Stimulated activated CD4-positive, alpha-beta T cell treated with anti-CD3 and anti-CD28 coated beads, TNF-alpha, amount 100 ng/mL, for 1 hour (primary cell): ENCODE measurements at places on chromosomes 3 and 15.

DNA sequence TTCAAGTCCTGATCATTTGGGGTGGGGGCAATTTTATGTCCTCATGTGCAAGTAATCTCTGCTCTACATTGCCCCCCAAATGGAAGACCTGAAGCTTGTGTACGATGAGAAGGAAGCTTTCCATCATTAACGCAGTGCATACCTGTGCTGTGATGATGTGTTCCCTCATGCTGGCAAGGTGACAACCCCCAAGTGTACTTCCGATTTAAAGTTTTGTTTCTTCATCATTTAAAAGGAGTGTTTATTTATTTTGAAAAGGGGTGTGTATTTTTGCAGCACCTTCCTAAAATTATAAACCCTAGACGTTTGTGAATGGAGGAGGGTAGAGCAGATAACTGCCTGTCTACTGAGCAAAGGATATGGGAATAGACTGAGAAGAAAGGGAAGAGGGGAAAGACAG, 45.3 kb downstream of the C2CD4A start:
- no peak for DNase-seq

GRCh38 chr3:119400466-119400865, 62.9 kb downstream of the TMEM39A start:
- DNase-seq, result no peak

- DNase-seq, result no peak
Observed at GRCh38 chr3:134918441-134918840, 123.4 kb downstream of the EPHB1 start.

DNA sequence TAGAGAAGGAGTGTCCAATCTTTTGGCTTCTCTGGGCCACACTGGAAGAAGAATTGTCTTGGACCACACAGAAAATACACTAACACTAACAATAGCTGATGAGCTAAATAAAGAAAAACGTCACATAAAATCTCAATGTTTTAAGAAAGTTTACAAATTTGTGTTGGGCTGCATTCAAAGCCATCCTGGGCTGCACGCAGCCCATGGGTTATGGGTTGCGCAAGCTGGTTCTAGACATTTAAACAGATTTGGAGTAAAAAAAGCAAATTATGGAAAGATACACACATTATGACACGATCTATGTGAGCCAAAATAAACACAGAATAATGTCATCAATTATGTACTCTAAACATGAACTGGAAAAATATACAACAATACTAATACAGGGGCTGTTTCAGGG, 703.3 kb upstream of the LMCD1 start:
- no peak for DNase-seq

GRCh38 chr3:140715035-140715434, 37.2 kb downstream of the TRIM42 start:
- DNase-seq, result no peak

- no peak for DNase-seq
Observed at GRCh38 chr15:70495991-70496599, 267.3 kb downstream of the UACA start.

- DNase-seq, result no peak
Observed at GRCh38 chr3:48451270-48451669, 4.7 kb downstream of the ATRIP start.

DNA sequence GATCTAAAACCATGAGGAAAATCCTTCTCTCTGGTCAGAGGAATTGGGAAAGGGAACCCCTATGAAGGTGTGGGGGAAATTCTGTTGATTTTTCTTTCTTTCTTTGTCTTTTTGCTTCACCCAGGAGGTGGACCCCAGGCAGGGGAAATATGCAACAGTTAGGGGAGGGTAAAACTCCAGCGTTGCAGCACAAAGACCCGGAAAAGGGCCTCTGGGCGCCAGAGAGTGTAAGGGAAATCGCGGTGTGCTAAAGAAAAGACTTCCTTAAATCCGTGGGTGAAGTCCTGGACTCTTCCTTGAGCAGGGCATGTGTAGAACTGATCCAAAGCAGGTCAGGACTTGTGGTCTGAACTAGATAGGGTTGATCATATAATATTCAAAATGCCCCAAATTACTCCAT, 11.1 kb upstream of the TBC1D21 start:
- no peak for DNase-seq

DNA sequence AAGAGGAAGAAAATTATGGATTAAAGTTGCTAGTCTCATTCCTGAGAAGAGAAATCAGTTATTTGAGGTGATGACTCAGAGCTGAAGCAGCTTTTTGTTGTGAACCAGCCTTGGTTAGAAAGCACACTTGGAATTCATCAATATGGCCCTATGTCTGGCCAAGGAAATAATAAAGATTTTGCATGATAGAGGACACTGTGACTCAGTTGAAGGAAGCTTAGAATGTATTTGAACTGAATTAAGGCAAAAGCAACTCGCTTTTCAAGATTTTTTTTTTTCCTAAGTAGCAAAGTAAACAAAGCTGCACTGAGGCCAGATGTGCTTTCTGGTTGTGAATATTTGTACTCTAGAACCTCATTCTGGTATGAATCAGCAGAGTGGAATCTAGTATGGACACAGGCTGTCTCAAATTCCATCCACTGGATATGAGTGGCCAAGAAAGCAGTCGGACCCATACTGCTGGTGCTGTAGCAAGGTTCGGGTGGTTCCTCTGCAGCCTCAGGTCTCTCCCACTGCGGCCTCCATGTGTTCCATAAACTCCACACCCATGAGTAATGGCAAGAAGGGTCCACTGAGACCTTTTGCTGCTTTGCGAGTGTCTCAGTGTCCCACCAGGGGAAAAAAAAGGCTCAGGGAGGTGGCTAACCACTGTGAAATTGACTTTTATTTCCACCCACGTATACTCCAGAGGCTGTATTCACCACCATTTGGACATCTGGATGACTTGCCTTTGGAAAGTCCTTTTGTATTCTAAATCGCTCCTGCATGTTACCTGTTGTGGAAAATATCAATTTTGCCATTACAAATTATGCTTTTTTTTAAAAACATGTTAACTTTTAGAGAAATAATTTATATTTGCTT, 53.1 kb downstream of the TGFBR2 start:
- DNase-seq, result no peak

- DNase-seq, result no peak
Observed at GRCh38 chr15:34679291-34679690, 75.5 kb downstream of the GJD2 start.

DNA sequence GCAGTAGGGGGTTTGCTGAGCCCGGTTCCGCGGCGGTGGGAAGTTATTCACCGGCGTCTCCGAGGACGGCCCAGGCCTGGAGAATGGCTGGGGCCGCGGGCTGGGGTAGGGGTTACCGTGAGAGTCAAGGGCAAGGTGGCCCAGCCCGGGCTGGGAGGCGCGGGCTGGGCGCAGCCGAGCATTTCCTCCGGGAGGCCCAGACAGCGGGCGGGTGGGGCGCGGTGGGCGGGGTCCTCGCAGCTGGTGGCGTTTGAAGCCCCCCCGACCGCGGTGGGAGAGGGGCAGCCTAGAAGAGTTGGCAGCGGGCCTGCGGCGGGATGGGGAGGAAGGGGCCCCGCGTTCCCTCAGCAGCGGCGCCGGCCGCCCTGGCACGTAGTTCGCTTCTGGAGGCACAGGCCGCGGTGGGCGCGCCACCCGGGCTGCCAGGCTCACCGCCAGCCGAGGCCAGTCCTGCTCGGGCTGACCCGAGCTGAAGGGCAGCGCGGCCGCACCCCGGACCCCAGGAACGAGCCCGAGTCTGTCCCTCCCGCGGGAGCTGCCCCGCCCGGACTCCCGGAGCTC, 960 bp upstream of the KLF13 start:
- DNase-seq, result no peak

GRCh38 chr15:63040509-63040908, 2.0 kb upstream of the TPM1 start:
- DNase-seq, result no peak

DNA sequence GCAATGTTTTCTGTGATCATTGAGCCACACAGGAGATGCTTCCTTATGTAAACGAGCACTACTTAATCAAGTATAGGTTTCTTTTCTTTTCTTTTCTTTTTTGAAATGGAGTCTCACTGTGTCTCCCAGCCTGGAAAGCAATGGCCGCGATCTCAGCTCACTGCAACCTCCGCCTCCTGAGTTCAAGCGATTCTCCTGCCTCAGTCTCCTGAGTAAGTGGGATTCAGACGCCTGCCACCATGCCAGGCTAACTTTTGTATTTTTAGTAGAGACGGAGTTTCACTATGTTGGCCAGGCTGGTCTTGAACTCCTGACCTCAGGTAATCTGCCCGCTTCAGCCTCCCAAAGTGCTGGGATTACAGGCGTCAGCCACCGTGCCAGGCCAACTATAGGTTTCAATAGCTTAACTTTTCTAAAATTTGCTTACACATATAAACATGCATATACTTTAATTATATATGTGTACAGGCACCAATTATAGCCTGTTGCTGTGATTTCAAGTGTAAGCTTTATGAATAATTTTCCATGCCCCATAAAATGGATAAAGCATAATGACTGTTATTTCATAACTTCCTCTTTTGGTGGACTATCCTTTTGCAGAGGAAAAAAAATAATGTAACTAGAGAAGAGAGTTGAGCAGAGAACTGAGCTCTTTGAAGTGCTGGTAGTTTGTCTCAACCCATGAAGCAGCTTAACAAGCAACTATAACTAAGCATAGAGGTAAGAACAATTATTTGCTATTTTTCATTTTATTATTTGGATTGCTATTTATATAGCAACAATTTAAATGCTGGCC, 24.8 kb upstream of the MBNL1 start:
- DNase-seq, result no peak

DNA sequence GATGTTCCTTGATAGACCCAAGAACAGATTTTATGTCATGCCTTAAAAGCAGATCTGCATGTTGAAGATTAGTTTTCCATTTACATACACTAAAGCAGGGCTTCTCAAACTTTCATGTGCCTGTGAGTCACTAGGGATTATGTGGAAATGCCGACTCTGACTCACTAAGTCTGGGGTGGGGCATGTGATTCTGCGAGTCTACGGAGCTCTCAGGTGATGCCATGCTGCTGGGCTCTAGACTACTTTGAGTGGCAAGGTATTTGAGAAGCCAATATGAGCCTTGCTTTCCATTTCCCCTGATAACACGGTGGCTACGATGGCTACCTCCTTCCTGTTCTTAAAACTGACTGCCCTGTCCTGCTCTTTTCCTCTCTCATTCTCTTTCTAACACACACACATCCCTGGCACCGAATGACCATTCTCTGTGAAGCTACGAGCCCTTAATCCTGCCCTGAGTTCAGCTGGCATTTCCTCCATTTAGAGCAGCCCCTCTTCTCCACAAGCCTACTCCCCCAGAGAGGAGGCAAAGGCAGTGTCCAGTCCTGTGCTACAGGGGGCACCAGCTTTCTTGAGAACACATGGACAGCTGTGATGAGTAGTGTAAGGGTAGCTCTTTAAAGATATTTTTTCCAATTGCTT, 39.7 kb upstream of the PYGO1 start:
- DNase-seq, result no peak

DNA sequence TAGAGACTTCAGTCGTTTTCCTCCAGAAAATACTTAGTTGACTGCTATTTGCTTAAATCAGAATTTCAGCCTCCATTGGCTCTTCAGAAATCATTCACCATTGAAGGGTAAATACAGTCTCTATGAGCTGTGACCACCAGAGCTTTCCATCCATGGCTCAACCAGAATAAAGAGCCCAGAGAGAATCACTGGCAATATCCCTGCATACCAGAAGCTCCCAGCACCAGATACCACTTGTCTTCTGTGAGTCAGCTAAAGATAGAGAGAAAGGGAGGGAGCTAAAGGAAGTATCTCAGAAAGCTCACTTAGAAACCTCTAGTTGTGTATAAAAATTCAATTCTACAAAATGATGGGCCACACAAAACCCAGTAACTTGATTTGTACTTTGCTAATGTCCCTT, 115.2 kb upstream of the TMCO5A start:
- no peak for DNase-seq

- no peak for DNase-seq
Observed at GRCh38 chr3:12303534-12303933, 14.7 kb downstream of the PPARG start.

DNA sequence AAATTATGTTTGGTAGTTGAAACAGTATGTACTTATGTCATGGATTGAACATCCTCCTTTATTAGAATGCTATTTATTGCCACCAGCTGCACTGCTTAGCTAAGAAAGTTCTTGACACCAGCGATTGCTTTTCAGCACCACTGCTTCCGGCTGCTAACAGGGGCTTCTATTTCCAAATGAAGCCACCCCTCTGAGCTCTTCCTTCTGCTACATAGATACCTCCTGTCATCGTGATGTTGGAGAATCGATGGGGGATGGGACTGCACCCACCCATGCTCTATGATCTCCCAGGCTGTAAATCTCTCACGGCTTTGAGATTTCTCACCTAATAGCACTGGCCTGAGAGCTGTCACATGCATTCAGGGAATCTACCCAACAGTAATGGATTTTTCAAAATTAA, 259.2 kb downstream of the MEIS2 start:
- no peak for DNase-seq
